ENCODE measurements at places on chromosomes 3 and 15.

DNA sequence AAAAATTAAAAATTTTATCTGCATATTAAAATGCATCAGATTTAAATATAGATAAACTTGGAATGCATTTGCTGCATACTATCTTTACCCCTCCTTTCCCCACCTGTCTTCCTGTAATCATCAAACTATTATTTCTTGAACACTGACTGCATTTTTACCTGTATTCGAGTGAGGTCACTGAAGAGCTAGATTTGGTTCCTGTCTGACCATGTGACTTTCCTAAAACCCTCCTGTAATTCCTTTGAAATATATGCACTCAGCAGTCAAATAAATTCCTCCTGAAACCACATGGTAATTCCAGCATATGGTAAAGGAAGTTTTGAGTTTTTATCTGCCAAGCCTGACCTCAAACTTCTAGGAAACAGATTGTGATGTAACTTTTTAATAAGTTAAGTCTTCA lies 445.6 kb upstream of the FRG2C start:
- no peak for DNase-seq

DNA sequence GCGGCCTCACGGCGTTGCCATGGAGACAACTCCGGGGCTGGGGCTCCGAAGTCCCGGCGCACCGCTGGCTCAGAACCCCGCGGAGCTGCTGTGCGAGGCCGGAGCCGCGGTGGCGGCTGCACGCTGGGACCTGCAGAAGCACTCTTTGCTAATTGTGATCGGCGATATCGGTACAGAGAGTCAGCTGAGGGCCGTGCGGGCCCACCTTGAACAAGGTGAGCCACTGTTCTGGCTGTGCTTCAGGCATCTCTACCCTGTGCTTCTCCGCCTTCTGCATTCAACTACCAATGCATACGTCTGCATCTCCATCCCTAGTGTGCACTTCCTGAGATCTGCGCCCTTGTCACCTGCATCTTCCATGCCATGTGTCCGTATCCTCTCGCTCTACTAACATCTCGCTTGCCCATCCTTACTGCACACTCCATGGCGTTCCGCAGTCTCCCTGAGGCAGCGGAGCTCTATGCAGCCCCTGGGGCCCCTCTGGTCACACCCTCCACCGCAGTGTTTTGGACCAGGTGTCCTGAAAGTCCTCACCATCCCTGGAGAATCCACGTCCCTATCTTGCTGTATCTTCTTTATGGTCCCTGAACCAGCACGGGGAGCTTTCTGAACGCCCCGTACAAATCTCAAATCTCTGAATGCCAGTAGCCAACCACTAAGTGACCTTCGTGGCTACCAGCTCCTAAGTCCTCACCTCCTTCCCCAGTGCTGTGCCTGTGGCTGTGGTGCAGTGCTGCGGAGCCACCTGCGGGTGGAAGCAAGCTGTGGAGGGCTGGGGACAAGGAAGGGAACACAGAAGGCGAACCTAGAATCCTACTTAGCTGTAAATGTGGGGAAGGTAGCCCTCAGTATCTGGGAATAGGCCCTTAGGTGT lies 6.2 kb upstream of the MAP1A start:
- DNase-seq: peak; percentile 10

GRCh38 chr3:14227856-14228255 lies 49.2 kb downstream of the LSM3 start:
- no peak for DNase-seq

- no peak for DNase-seq
Measured at GRCh38 chr15:69084404-69085030, 70.0 kb downstream of the NOX5 start.

DNA sequence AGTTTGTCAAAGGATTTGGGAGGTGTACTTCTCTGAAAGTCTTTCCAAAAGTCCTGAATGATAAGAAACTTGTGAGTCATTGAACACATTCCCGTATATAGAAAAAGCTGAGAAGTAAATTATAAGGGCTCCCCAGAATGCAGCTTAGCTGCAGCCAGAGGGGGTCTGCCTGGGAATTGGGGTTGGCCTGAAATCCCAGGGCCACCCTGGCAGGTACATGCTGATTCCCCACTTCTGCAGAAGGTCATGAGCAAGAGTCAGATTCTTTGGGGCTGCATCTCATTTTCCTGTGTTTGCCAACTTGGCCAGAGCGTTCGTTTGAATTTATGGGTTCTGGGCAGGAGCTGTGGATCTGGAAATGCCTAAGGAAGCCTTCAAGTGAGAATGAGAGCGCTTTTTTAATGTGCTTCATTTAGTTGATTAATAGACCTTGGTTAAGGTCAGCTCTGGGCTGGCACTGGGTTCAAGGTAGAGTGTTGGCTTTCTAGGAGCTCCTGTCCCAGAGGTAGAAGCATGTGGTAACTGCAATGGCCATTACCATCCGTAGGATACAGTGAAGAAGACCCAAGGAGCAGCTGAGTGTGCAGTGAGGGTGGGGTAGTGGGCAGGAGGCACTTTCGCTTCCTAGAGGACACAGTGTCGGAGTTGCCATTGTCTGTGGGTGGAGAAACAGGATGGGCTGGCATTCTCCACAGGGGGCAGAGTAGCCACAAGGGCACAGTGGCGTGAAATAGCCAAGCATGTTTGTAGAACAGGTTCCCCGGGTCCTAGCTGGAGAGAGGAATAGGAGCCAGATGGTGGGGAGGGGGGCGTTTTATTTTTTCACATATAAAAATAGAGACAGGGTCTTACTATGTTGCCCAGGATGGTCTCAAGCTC lies 3.2 kb downstream of the SLC6A6 start:
- DNase-seq: no peak

GRCh38 chr3:65490114-65490513 lies 548.6 kb downstream of the MAGI1 start:
- no peak for DNase-seq

DNA sequence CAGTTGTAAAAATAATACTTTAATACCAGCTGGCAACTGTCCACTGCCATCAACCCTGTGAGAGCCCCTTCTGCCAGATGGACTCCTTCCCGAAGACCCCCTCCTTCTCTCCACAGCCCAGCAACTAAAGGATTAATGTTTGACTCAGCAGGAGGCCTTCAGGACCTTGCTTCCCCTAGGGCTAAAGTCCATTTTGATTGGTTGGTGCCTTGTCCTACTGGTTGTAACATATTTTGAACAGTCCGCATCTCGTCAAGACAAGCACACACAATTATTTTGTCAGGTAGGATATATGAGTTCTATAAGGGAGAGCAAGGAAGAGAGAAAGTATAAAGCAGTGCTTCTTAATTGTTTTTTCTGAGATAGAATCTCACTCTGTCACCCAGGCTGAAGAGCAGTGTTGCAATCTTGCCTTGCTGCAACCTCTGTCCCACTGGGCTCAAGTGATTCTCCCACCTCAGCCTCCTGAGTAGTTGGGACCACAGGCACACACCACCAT lies 18.6 kb downstream of the ACOX2 start:
- DNase-seq: no peak

GRCh38 chr15:55858661-55859060 lies 115.7 kb upstream of the PRTG start:
- no peak for DNase-seq

- DNase-seq: no peak
Measured at GRCh38 chr3:52435246-52436101, 9.4 kb downstream of the SEMA3G start.

GRCh38 chr15:37108381-37109167 lies 8.2 kb upstream of the MEIS2 start:
- DNase-seq: no peak

GRCh38 chr15:92205255-92205739 lies 188.4 kb upstream of the ST8SIA2 start:
- DNase-seq: no peak

- DNase-seq: no peak
Measured at GRCh38 chr15:78223396-78224022, 10.9 kb downstream of the ACSBG1 start.
